ENCODE measurements at places on chromosomes 13 and 19.

GRCh38 chr19:46014941-46015686, 7.7 kb downstream of the PGLYRP1 start:
- no peak for DNase-seq

DNA sequence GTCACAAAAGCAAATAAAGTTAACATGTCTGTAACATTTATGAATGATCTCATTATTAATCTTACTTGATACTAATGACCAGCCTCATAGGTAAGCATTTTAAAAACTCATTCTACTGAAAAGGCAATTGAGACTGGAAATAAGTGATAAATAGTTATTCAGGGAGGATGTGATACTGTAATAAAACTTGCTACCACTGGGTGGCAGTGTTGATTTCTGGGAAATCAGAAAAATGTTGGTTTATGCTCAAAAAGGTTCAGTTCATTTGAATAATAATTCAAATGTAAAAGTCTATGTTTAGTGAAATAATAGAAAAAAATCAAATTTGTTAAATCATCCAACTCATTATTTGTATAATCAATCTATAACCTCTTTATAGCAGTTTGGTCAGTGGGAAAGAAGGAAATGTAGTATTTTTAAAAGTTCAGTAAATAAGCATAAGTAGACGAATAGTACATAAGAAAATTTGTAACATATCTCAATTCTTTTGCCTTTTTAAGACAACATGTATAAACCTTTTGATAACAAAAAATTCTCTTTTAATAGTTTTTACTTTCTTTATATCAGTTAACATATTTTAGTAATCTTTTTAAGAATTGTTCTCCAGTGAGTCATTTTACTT, 9.6 kb downstream of the ABHD13 start:
- DNase-seq = no peak

GRCh38 chr13:43994999-43995859, 115.5 kb downstream of the LACC1 start:
- no peak for DNase-seq

DNA sequence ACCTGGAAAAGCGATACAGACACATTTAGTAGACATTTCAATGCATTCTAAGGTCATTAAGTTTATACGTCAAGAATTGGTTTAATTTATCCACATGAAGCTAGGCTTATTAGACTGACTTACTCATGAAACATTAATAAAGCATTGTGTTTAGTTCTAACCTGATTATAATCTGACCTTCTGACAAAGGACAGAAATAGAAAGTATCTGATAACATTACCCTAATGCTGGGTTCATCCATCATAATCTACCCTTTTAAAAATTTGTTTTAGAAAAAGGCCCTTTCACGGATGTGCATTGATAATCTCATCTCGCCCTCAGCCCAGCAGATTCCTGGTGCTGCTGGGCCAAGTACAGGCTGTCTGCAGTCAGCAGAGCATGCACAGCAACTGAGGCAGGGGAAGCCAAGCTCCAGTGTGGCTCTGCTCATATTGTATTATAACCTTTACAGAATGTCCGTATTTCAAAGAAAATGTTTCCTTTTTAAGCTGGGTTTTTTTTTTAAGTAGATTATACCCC, 142.1 kb upstream of the MAB21L1 start:
- no peak for DNase-seq

GRCh38 chr19:14161305-14161704, 24.9 kb upstream of the ASF1B start:
- no peak for DNase-seq

DNA sequence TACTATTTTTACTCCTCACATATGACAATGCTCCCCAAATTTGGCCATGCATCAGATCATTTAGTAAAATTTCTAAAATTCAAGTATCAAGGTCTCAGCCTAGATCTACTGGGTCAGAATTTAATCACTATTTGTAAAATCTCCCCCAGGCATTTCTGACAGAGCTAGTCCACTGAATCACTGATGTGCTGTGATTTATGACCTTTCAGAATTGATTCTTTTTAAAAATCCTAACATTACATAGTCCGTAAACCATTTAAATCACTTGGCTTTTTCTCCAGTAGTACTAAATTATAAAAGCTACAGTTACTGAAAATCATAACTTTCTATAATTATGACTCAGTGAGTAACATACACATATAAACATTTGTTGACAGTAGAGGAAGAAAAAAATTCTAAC, 92.8 kb upstream of the RAP2A start:
- DNase-seq = no peak

DNA sequence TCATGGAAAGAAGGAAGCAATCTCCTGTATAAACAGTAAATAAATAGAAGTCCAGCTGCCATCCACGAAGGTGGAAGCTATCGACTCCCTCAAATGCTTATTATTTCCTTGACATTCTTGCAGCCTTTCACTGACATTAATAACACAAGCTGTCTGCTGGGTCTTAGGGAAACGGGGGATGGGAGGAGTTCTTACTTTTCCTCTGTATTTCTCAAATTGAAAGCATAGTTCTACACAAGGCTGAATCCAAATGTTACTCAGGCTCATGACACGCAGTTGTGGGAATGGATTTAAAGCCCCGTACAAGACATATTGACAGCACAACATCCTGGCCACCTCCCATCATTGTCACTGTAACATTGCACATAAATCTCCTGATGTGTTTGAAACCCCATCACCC, 4.0 kb downstream of the SERPINE3 start:
- DNase-seq = no peak

DNA sequence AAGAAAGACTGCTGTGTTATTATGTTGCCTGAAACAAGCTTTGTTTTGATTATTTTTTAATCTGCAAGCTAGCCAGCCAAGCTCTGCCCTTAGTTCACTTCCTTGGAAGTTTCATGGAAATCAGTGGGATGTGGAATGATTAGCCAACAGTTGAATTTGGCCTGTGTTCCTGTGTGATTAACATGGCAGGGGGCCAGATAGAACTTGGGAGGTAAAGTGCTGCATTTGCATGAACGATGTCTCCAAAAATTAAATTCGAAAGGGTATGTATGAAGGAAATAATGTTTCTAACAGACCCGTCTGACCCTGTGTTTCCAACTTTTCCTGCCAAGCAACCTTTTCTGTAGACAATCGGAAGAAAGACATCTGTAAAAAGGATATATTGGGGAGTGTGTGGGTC, 32.2 kb downstream of the UFM1 start:
- no peak for DNase-seq

DNA sequence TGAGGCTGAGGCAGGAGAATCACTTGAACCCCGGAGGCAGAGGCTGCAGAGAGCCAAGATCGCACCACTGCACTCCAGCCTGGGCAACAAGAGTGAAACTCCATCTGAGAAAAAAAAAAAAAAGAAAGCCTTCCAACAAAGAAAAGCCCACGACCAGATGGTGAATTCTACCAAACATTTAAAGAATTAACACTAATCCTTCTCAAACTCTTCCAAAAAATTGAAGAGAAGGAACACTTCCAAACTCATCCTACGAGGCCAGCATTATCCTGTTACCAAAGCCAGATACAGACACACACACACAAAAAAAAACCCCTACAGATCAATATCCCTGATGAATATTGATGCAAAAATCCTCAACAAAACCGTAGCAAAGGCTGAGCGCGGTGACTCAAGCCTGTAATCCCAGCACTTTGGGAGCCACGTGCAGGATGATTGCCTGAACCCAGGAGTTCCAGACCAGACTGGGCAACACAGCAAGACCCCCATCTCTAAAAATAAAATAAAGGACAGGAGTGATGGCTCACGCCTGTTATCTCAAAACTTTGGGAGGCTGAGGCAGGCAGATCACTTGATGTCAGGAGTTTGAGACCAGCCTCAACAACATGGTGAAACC, 6.2 kb upstream of the EVI5L start:
- DNase-seq = no peak

DNA sequence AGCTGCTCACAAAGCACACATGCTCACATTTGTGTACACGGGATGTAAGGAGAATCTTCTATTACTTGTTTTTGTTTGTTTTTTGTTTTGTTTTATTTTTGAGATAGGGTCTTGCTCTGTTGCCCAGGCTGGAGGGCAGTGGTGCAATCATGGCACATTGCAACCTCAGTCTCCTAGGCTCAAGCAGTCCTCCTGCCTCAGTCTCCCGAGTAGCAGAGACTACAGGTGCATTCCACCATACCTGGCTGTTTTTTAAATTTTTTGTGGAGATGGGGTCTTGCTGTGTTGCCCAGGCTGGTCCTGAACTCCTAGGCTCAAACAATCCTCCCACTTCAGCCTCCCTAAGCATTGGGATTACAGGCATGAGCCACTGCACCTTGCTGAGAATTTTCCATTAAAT, 41.8 kb downstream of the KCNC3 start:
- DNase-seq = no peak

DNA sequence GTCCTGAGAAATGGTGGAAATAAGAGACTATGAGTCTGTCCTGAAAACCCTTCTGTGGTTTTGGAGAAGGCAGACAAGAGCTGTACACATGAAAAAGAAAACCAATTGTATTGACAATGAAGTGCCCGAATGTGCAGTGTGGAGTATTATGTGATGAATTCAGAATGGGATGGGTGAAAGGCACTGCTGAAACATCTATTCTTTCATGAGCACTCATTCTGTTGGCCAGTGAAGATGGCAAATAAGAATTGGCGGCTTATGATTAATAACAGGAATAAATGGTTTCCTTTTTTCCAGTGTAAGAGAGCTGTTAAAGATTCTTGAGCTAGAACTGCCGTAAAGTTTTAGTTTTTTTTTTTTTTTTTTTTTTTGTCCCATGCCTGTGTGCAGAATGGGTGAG, 5.7 kb downstream of the POLR1D start:
- no peak for DNase-seq

DNA sequence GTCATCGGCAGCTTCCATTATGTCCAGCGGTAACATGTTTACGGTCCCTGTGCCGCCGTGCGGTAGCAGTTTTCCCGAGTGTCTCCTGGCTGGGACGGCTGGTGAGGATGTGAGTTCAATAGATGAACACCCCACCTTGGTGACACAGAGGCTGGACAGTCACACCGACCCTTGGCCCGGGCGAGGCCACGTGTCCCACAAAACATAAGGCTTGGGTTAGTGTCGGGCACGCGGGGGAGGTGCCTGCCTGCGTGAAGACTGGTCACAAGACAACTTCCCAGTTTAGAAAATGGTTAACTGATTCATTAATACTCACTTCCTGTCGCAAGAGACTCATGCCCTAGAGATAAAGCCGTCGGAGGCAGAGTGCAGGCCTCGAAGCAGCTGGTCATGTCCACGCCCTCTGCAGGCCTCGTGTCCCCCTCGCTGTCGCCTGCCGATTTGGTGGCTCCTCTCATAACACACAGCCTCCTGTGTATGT, 17.2 kb downstream of the RASA3 start:
- DNase-seq = no peak

GRCh38 chr19:48461651-48461981, 6.2 kb downstream of the KCNJ14 start:
- no peak for DNase-seq

GRCh38 chr13:28037399-28037798, 48.9 kb upstream of the URAD start:
- DNase-seq = no peak

DNA sequence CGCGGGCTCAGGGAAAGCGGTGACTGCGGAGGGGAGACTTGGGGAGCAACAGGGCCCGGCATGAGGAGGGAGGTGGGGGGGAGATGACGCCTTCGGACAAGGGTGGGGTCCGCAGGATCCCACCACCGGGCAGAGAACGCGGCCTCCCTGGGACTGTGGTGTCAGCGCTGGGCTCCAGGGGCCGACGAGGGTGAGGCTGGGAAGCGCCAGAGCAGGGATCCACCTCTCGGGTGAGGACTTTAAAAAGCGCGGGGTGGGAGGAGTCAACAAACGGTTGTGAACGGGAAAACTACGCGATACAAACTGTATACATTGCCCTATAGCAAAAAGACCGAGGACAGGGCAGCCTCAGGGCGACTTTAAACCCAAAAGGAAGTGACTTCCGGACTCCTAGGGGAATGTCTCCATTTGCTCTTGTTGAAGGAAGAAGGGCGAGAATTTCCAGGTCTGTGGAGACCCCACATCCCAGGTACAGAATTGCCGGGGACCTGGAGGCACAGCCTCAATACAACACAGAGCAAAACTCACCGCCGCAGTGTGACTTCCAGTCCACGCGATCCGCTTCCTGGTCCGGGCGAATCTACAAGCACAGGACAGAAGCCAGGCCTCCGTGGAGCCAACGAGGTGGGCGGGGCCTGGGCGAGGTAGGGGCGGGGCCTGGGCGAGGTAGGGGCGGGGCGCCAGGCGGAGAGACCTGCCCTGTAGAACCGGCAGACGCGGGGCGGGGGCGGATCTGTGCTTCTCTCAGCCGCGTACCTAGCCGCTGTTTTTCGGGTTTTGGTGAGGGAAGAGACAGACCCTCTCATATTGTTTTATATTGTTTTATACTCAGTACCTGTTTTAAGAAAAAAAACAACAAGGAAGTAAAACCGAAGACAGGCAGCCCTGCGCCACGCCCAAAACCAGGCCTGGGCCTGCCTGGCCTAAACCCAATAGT, at the start of gene ZNF888:
Gene ZNF888 (minus strand): TSS at position 588 of the 937 bp plus-strand sequence. CDS start 5,555 bp downstream, outside the sequence.
- DNase-seq = no peak

DNA sequence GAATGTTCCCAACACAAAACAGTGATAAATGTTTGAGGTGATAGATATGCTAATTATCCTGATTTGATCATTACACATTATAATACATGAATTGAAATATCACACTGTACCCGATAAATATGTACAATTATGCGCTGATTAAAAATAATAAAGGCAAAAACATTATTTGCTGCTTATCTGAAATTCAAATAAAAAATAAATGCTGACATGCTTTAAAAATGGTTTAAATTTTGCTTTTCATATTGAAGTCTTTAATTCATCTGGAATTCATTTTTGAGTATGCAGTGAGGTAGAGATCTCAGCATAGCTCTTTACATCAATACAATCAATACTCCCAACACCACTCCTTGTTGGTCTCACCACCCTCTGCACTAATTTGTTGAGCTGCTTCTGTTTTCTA, 330.8 kb downstream of the NALCN start:
- no peak for DNase-seq

DNA sequence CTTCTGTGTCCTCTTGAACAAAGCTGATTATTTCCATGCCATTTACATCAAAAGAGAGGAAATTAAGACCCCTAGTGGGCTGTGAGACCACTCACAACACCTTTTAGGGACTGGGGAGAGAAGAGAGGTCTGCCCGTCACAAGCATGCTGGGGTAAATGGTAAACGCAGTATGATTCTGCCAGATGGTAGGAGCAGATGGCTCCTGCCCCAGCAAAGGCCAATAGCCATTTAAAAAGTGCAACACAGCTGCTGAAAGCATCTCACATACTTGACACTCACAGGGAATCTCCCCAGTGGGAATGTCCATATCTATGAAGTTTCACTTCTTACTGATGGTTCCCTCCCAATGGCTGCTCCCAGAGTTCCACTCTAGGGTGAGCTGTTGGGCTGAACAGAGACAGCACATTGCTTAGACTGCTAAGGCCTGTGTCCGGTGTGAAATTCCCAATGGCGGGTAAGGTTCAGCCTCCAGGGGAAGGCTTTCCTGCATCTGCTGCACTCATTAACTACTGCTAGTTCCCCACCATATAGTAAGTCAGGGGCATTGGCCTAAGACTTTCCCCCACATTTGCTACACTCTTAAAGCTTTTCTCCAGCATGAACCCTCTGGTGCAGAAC, 7.4 kb downstream of the ZNF671 start:
- DNase-seq = peak; percentile 95

- DNase-seq = no peak
These were observed 295.0 kb downstream of the ZNF536 start for GRCh38 chr19:30667227-30667626.

Measured in NCI-H524 treated with DMSO at 0.1 percent for 48 hours (cell line).